ENCODE measurements at places on chromosomes 3 and 15.

DNA sequence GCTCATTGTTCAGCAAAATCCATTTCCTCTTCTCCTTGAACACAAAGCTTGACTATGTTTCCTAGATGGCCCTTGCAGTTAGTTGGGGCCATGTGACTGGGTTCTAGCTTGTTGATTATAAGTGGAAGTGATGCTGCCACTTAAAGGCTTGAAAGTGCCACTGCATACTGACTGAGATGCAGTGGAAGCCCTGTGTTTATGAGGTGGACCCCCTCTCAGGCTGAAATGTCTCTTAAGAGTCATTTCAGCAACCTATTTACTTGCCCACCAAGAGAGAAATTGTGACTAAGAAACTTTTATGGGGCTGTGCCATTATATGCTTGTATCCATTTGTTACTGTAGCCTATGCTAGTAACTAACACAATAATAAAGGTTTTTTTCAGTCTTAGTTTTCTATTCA is 8.4 kb upstream of the ANP32A start:
- no peak for DNase-seq

GRCh38 chr3:157394411-157394810 is 42.2 kb upstream of the PTX3 start:
- no peak for DNase-seq

GRCh38 chr3:88408935-88409334 is 259.2 kb downstream of the C3orf38 start:
- no peak for DNase-seq

- no peak for DNase-seq
Measured at GRCh38 chr15:63071288-63071909, 28.9 kb downstream of the TPM1 start.

DNA sequence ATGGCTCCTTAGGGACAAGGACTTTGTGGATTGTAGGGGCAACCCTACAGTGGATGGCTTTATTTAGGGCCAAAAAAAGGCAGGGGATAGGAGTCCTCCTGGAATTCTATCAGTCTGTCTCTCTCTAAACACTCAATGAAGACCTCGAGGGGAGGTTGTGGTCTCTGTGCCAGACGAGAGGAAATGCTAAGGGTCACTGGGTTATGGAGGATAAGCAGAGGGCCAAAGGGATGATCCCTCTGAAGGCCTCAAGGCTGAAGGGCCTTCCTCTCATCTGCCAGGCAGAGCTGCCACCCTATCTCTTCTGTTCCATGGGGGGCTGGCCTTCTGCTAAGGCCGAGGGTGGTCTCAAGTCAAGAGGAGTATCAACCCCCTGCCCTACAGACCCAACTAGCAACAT is 27.0 kb downstream of the PLXNB1 start:
- DNase-seq = no peak

Measured in stimulated activated CD8-positive, alpha-beta memory T cell treated with anti-CD3 and anti-CD28 coated beads, Interleukin-4, amount 100 ng/mL, for 1 hour (primary cell).